Effector memory CD8-positive, alpha-beta T cell (primary cell): ENCODE measurements at places on chromosomes 4 and X.

DNA sequence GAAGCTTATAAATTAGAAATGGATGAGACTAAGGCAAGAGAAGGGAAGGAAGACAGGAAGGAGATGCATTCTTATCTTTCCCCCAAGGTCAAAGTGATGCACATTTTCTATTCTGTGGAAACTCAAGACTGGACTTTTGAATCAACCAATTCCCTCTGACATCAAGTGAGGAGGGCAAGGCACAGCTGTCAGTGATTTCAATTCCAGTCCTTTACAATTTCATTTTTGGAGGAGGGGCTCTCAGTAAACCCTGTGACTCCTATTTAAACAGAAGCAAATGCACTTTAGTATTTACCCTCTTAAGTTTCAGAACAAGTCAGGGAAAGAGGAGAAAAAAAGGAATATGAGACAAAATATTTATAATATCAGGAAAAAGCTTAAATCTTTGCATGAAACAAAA is 134.0 kb downstream of the MGST2 start:
- no peak for DNase-seq

DNA sequence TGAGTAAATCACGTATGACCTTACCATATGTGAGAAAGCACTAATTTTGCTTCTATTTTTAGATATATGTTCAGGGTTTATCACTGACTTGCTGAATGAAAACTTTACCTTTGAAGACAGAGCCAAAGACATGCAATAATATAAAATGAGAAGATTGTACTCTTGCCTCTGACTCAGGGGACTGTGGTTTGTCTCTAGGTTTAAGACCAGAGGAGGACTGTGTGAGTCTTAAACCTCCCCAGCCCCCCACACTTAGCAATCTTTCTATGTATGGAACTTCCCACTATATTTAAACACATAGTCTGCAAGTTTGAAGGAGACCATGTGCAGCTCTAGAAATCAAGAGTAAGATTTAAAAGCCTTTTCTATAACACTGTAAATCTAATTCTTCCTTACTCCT is 368.7 kb upstream of the FAM241A start:
- DNase-seq: no peak

DNA sequence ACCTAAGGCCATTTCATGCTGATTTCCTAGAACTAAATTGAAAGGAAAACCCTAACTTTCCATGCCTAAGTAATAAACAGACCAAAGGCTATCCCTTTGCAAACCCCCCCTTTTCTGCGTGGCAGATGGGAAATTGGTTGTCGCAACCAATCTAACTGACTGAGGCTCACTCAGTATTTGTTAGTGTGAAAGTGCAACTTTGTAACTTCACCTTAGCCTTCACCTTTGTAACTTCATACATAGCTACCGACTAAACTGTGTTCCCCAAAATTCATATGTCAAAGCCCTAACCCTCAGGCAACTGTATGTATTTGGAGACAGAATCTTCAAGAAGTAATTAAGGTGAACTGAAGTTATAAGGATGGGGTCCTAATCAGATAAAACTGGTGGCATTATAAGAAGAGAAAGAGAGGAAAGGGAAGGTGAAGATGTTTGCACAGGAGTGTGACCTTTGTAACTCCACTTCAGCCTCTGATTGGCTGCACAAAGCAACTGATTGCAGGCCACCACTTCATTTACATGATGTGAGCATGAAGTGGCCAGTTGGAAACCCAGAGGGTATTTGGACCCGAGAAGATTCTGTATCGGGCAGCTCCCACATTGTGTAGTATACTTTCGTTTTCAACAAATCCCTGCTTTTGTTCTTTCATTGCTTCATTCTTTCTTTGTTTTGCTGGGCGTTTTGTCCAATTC is 4.9 kb upstream of the TMEM33 start:
- no peak for DNase-seq

DNA sequence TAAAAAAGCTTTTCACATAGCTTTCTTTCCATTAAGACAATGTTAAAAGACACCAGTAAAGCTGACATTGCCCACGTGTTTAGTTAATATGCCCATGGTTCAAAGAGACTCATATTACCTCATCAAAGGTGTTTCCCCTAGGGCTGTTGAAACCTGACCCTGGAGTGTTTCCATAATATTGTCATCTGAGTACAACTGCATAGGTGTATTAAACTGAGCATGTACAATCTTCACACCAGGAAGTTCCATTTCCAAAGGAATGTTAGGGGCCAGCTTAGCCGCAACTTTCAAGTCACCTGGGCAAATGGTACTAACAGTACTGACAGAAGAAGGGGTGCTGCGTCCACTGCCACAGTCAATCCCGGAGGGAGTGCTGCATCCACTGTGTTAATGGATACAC is 27.1 kb downstream of the PDLIM3 start:
- DNase-seq: no peak
